MG63 (cell line): ENCODE measurements at places on chromosomes 12 and 14.

DNA sequence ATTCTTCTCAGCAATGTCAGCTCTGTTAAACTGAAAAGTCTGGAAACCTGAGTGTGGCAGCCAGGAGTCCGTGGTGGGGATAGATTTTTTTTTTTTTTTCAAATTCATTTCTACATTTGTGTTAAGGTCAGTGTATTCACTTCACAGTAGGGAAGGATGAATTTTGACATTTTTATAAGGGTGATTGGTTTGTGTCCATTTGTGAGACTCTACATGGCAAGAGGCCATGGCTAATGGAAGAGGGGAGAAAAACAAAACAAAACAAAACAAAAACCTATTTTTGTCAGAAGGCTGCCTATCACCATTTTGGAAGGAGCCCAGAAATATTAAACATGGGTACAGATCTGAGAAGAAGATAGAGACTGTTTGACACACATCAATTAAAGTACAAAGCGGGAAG is 176.1 kb downstream of the RMST start:
- DNase-seq: no peak

- no peak for DNase-seq
These were observed 127.1 kb upstream of the CNTN1 start for GRCh38 chr12:40565029-40565633.

GRCh38 chr14:96270565-96271420 is 14.8 kb downstream of the BDKRB1 start:
- DNase-seq: peak; percentile 58

DNA sequence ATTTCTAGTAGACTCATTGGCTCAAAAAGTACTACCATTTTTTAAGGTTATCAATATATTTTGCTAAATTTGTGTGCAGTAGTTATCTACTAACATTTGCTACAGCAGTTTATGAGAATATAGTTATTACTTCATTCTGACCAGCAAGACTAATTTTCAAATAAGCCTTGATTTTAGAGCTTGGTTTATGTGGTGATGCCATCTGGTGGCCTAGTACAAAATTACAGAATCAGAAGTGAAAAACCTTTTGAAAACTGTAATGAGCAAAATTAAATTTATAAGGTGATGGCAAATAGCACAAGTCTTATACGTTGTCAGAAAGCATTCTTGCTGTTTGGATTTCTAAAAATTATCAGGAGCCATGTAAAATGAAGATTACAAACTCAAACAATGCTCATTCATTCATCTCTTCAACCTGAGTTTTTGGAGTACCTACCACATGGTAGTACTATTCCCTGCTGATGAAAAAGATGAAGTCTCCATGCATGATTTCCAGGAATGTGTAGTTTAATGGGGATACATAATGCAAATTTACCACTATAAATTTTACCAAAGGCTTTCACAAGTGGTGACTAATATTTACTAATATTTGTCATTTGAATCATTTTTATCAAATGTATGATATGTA is 51.0 kb downstream of the MAGOHB start:
- no peak for DNase-seq

DNA sequence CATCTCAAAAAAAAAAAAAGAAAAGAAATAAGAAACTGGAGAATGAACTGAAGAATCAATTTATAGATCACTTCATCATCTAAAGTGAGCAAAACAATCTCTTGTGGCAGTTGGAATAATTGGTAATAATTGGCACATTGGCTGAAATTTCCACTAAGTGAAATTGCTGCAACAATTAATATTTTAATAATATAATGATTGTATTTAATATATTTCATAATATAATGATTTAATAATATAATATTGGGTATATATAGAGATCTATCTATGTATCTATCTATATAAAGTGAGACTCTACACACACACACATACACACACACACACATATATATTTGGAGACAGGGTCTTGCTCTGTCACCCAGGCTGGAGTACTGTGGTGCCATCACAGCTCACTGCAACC is 81.2 kb upstream of the PRICKLE1 start:
- DNase-seq: no peak

DNA sequence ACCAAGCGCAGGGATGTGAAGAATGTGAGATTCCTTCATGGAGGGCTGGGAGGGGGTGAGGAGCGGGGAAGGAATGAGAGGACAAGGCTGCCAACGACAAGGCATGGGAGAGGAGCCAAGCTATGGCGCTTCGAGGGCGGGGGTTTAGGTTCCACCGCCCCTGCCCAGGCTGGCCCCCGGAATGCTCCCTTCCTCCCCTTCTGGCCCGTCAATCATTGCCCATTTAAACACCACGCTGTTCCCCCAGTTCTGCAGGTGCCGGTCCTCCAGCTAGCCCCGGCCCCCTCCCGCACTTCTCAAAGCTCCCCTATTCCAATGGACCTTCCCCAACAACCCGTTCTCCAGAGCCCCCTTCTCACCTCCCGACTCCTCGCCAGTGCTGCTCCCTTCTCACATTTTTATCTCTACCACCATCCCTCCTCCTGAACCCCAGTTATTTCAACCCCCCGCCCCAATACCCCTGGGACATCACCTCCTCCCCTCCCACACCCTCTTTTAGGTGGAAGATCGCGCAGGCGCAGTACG is 428 bp downstream of the RNF41 start:
- peak; percentile 83 for DNase-seq
